ENCODE measurements at places on chromosomes 3 and 15. TPM values are rescaled to one million over a fixed set of nuclear protein-coding genes. Genes with fewer than 3 reads are reported as not detected.

DNA sequence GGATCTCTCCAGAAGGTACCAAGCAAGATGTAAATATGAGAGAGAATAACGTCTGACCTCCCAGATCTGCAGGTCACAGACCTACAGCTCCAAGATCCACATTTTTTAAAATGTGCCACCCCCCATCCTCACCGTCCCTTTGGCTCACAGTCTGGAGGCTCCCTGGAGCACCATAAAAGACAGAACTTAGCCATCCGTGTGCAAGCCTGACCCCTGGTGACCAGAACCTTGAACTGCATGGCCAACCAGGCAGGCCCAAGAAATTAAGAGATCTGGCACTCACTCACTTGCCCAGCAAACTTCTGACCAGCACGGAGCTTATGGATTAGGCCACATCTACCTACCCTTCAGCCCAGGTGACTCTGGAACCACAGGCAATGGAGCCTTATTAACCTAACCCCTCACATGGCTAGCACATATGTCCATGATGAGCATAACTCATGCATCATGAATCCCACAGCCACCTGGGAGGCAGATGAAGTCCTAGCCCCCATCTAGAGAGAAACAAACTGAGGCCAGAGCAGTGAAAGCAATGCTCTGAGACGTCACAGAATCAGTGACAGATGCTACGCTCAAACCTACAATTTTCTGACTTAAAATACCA, 275.3 kb downstream of the UACA start:
- H3K4me3 ChIP-seq = no peak overlapping the region
- H3K27ac ChIP-seq = no peak overlapping the region
- peaks cover 8% of the 10 kb centered on the region for H3K4me1 ChIP-seq
- DNase-seq = peak; percentile 88
- no peaks in the 10 kb centered on the region for H3K27me3 ChIP-seq

- H3K36me3 ChIP-seq = no peaks in the 10 kb centered on the region
- H3K27ac ChIP-seq = no peak overlapping the region
- H3K4me3 ChIP-seq = no peak overlapping the region
- peaks cover 49% of the 10 kb centered on the region for H3K4me1 ChIP-seq
Measured at GRCh38 chr3:124269619-124270018, 277.7 kb upstream of the ROPN1 start.

The FMN1 gene
- total RNA-seq = 51.0 TPM

DNA sequence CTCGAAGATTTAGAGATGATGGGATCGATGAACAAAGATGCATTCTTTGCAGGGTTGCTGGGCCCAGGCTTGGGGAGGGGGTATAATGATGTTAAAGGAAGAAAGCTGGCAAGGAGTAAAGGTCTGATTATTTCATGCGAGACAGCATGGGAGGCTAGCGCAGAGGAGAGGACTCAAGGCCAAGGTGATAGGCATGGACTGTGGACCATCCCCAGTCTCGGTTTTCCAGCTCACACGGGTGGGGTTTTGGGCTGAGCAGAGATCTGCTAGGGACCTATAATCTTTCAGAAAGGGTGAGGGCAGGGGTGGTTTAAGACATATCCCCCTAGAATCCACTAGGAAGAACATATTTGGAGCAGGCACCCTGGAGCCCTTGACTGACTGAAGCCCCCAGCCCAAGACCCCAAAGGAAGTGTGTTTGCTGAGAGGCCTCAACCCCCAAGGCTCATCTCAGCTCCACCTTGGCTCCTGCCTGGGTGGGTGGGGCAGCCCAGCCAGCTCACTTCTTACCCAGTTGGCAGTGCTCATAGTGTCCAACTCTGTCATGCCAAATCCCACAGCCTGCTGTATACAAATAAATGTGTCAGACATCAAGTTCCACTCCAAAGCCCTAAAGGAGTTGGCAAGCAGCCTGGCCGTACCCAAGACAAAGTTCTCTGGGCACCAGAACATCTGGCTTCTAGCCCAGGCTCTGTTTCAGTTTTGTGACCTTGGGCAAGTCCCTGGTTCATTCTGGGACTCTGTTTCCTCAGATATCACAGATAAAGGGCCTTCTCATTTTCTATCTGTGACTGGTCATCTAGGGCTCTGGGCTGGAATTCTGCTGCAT, 17.9 kb downstream of the ACSBG1 start:
- no peaks in the 10 kb centered on the region for H3K36me3 ChIP-seq
- H3K4me1 ChIP-seq = peaks cover 17% of the 10 kb centered on the region
- peaks cover 8% of the 10 kb centered on the region for H3K27me3 ChIP-seq
- DNase-seq = peak; percentile 95

GRCh38 chr3:141901914-141902313, 25.5 kb downstream of the ATP1B3 start:
- H3K27me3 ChIP-seq = no peaks in the 10 kb centered on the region
- peaks cover 26% of the 10 kb centered on the region for H3K36me3 ChIP-seq
- H3K27ac ChIP-seq = no peak overlapping the region
- DNase-seq = no peak

DNA sequence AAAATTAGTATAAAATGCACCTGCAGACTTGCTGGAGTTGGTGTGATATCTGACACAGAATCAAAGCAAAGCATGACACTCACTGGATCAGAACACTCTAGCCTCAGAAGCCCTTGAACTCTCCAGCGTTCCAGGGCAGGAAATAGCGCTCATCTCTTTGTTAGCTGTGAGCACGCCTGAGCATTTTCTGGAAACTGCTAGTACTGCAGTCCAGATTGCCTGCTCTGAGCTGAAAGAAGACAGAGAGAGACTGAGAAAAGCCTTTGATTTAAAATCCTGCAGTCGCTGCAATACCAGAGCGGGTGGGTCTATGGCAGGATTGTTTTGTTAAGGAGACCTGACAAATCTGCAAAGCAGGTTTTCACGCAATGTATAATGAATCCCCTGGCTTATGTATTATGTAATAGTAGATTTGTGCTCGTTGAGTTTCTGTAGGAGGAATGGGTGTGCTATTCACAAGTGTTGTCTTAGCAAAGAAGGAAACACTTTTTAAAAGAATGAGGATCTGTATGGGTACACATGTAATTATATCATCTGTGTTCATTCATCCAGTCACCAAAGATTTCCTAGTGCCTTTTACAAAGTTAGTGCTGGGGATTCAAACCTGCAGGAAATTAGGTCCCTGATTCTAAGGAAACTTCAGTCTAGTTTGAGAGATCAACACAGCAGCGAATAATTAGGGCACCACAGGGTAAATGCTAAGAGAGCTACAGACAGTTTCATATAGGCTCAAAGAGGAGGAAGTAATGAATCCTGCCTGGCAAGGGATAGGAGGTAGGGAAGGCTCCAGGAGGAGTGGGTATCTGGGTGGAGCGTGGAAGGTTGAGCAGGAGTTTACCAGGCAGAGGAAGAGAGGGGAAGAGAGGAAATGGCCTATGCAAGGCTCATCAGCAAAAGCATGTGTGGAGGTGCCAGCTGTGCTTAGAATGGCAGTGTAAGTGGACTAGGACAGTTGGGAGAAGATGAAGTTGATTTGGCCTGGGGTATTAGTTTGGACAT, 26.1 kb upstream of the MGLL start:
- H3K27me3 ChIP-seq = no peaks in the 10 kb centered on the region
- H3K27ac ChIP-seq = no peak overlapping the region
- peaks cover 11% of the 10 kb centered on the region for H3K4me1 ChIP-seq
- H3K36me3 ChIP-seq = no peaks in the 10 kb centered on the region
- peak; percentile 63 for DNase-seq

GRCh38 chr3:122782804-122783203, 10.8 kb downstream of the HSPBAP1 start:
- no peaks in the 10 kb centered on the region for H3K27me3 ChIP-seq
- H3K27ac ChIP-seq = no peak overlapping the region
- peaks cover 6% of the 10 kb centered on the region for H3K4me1 ChIP-seq
- no peak overlapping the region for H3K4me3 ChIP-seq

All from stomach (tissue), 19 donors.